HuH-7 (cell line): ENCODE measurements at places on chromosomes 12 and 14.

DNA sequence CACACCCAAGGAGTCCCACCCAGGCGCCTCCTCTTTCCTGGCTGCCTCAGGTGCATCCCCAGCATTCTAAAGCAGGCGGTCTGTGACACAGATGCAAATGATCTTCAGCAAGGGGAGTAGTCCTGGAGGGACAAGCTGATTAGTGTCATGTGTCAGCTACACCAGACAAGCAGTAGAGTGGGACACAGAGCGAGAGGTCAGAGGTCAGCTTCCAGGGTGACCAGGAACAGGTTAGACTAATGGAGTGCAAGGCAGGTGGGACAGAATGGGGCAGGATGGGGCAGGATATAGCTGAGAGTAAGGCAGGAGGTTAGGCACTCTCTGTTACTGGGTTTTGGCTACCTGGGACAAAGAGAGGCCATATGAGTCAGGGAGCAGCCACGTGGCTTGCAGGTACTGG is 534.0 kb downstream of the FUT8 start:
- no peak for DNase-seq

GRCh38 chr14:68507544-68508081 is 285.3 kb downstream of the ZFP36L1 start:
- no peak for DNase-seq

- DNase-seq, result no peak
Measured at GRCh38 chr12:30979371-30980259, 53.1 kb downstream of the TSPAN11 start.

DNA sequence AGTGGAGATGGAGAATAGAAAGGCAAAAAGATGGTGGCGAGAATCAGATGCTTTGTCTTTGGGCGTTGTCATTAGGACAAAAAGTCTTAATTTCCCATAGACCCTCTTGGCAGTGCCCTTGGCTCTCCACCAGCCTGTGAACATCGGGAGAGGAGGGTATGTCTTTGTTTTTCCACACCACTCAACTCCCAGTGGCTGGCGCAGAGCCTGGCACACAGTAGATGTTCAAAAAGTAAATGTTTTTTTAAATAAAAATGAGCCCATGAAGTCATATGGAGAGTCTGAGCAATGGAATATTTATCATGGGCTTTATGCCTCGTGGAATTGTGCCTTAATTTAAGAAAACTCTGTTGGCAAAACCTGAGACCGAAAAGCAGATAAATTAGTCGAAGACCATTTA is 90.4 kb downstream of the SRGAP1 start:
- DNase-seq, result no peak
